ENCODE measurements at places on chromosomes 11 and 22.

DNA sequence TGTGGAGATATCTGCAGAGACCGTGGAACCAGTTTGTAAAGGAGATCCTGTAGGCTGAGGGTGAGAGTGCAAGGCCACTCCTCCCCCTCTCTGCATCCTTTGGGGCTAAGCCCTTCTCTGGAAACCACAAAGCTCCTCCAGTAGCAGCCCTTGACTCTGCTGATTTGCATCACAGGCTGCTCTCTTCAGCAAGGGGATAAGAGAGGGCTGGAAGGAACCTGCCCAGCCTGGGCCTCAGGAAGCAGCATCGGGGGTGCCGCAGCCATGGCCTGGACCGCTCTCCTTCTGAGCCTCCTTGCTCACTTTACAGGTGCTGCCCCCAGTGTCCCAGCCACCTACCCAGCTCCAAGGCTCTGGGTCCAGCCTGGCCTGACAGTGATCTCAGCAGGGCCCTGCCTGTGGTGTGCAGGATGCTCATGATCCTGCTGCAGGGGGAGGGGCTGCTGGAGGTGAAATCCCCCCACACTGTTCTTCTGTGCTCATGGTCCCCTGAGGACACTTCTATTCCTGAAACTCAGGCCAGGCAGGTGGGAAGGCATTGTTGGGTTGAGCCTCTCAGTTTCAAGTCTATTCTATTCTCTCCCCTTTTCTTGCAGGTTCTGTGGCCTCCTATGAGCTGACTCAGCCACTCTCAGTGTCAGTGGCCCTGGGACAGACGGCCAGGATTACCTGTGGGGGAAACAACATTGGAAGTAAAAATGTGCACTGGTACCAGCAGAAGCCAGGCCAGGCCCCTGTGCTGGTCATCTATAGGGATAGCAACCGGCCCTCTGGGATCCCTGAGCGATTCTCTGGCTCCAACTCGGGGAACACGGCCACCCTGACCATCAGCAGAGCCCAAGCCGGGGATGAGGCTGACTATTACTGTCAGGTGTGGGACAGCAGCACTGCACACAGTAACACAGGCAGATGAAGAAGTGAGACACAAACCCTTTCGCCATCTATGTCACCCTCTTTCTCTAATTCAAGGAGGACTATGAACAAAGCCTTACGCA is 68.5 kb upstream of the IGLL5 start:
- peaks cover 84% of the 10 kb centered on the region for H3K4me1 ChIP-seq
- no peak for DNase-seq
- H3K4me3 ChIP-seq = peak overlapping the region; percentile 31
- H3K27me3 ChIP-seq = no peaks in the 10 kb centered on the region
- no peaks in the 10 kb centered on the region for H3K36me3 ChIP-seq

- H3K4me1 ChIP-seq = no peaks in the 10 kb centered on the region
- H3K27me3 ChIP-seq = peaks cover 20% of the 10 kb centered on the region
- no peak for DNase-seq
- no peak overlapping the region for H3K4me3 ChIP-seq
- H3K36me3 ChIP-seq = no peaks in the 10 kb centered on the region
Measured at GRCh38 chr22:43890901-43891331, 897 bp downstream of the PNPLA5 start.

GRCh38 chr11:100687054-100687629 is at the start of gene ARHGAP42:
Gene ARHGAP42 (plus strand): TSS chr11:100687288. CDS start chr11:100687679, 391 bp downstream.
- no peaks in the 10 kb centered on the region for H3K27me3 ChIP-seq
- H3K36me3 ChIP-seq = no peaks in the 10 kb centered on the region
- peak within 1 kb of the TSS; percentile 22 for H3K4me3 ChIP-seq
- no peak for DNase-seq

DNA sequence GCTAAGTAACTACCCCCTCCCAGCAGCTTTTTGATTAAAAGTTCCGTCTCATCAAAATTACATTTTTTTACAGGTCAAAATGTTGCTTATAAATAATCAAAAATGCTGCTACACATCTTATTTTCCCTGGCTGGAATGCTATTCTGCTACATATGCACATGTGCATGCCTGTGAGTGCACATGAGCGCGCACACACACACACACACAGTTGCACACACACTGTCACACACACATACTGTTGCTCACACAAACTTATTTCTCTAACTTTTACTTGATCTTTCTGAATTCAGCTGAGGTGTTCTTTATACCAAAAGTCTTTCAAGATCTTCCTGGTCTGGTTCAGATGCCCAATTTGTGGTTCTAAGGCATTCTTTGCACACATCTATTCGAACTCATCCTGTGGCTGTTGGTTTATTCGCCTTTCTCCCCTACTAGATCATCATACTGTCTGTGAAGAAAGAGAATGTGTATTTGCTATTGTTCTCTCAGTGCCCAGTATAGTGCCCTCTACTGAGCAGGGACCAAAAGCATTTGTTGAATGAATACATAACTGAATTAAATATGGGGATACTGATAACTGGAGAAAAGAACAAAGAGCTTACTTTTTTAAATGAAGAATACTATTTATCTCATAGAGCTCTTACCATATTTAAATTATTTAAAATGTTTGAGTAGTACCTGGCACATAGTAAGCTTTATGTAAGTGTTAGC is 68.1 kb upstream of the CCDC179 start:
- H3K27me3 ChIP-seq = no peaks in the 10 kb centered on the region
- H3K4me3 ChIP-seq = no peak overlapping the region
- no peak for DNase-seq
- H3K36me3 ChIP-seq = no peaks in the 10 kb centered on the region
- H3K27ac ChIP-seq = no peak overlapping the region

DNA sequence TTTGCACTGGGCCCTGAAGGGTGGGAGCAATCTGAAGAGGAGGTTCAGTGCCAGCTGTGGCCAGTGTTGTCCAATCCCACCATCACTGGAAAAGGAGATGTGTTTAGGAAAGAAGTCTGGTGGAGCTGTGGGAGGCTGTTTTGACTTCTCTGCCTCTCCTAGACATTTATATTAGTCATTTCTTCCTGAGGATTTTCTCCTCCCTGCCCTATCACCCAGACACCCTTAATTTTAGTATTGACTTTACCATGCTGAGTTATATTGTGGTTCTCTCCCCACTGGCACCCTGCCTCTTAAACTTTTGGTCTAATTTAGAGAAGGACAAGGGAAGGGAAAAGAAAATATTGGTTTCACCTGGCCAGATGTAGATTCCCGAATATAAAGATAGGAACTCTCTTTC is 159.1 kb downstream of the WNT11 start:
- H3K4me1 ChIP-seq = no peaks in the 10 kb centered on the region
- DNase-seq = no peak
- no peak overlapping the region for H3K27ac ChIP-seq
- H3K27me3 ChIP-seq = no peaks in the 10 kb centered on the region
- no peaks in the 10 kb centered on the region for H3K36me3 ChIP-seq
- H3K4me3 ChIP-seq = no peak overlapping the region

- peaks cover 3% of the 10 kb centered on the region for H3K4me1 ChIP-seq
- H3K36me3 ChIP-seq = no peaks in the 10 kb centered on the region
- no peaks in the 10 kb centered on the region for H3K27me3 ChIP-seq
- H3K4me3 ChIP-seq = no peak overlapping the region
Measured at GRCh38 chr11:119196833-119197483, 9.2 kb upstream of the CBL start.

DNA sequence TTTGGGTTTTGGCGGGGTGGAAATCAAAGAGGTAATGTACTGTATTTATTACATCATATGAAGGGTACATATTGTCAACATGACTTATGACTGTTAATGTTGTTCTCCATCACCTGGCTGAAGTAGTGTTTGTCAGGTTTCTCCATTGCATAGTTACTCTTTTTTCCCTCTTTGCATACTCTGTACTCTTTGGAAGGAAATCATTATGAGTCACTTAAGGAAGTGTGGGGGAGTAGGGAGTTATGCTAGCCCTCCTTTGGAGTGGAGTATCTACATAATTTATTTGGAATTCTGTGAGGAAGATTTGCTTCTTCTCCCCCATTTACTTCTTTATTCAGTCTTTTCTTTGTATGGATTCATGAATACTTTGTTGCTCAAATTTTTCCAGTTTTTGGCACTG is 3.6 kb upstream of the PGR start:
- H3K36me3 ChIP-seq = no peaks in the 10 kb centered on the region
- H3K4me1 ChIP-seq = no peaks in the 10 kb centered on the region
- H3K27me3 ChIP-seq = peaks cover 7% of the 10 kb centered on the region
- no peak overlapping the region for H3K4me3 ChIP-seq
- no peak overlapping the region for H3K27ac ChIP-seq

DNA sequence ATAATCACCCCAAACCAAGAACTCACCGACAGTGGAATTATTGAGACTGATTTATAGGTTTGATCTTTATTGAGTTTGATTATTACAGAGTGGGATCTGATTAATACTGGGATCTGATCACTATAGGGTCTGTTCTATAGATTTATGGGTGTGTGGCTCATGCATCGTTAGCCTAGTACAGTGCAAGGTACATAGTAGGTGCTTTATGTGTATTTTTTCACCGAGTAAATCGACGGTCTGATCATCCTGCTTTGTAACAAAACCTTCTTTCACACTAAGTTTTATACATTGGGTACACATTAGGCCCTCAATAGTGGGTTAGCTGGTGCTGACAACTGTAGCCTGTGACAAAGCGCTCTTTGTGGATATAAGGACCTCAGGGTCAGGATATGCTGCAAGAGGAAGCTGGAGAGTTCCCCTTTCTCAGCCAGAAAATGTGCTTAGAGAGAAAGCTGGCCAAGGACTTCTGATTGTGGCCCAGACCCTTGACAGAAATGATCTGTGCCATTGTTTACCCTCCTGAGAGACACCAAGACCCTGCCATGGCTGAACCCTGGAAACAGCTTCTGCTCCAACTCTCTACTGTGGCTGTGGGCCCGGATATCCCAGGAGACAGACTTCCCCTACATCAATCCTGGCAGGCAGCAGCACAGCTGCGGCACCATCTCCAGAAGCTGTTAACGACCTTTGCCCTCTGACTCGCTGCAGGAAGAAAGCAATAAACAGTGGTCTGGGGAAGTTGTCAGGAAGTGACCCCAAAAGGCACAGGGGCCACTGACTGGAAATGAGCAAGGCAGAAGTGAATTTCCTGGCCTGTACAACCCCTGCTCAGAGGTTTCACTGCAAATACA is 16.1 kb upstream of the TPP1 start:
- DNase-seq = no peak
- no peaks in the 10 kb centered on the region for H3K27me3 ChIP-seq
- no peak overlapping the region for H3K4me3 ChIP-seq
- H3K4me1 ChIP-seq = no peaks in the 10 kb centered on the region

- H3K4me3 ChIP-seq = no peak overlapping the region
- no peaks in the 10 kb centered on the region for H3K4me1 ChIP-seq
- no peaks in the 10 kb centered on the region for H3K36me3 ChIP-seq
Measured at GRCh38 chr11:106986673-106987072, 31.6 kb downstream of the GUCY1A2 start.

DNA sequence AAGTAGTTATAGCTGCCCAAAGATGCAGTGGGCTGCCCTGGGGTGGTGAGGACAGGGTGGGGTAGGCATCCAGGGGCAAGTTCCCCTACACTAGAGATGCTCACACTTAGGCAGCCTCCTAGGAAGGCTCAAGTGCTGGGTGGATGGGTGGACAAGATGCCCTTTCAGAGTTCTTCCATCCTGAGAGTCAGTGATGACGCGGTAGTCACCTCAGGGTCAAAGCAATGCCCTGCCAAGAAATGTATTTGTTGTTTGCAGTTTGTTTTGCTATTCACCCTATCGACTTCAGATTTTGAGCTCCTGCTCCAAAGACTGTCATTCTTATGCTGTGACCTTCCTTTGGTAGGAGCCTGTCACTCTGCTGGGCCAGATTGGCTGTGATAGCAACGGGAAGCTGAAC is 18.9 kb downstream of the POLA2 start:
- no peak overlapping the region for H3K4me3 ChIP-seq
- H3K4me1 ChIP-seq = no peaks in the 10 kb centered on the region
- H3K27me3 ChIP-seq = no peaks in the 10 kb centered on the region
- no peak overlapping the region for H3K27ac ChIP-seq
- no peak for DNase-seq
- H3K36me3 ChIP-seq = peaks cover 36% of the 10 kb centered on the region

GRCh38 chr22:42509548-42509947 is 10.0 kb downstream of the RRP7A start:
- no peak overlapping the region for H3K4me3 ChIP-seq
- H3K36me3 ChIP-seq = no peaks in the 10 kb centered on the region
- DNase-seq = no peak
- H3K27me3 ChIP-seq = no peaks in the 10 kb centered on the region
- no peak overlapping the region for H3K27ac ChIP-seq
- H3K4me1 ChIP-seq = no peaks in the 10 kb centered on the region

DNA sequence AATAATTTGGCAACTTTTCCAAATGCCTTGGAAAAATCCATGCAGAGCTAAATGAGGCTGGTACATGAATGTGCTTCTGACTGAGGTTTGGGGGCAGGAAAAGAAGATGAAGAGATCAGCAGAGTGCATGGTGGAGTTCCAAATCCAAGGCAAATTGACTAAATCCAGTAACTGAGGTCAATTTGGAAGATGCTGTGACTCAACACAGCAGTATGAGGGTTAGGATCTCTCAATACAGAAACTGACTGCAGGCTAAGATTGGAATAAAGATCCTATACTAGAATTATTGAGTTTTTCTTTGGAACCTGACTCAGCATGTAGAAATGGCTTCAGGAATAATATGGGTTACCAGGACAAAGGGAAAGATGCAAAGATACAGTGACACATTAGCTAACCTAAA is 99.3 kb upstream of the FAT3 start:
- H3K27ac ChIP-seq = no peak overlapping the region
- no peaks in the 10 kb centered on the region for H3K27me3 ChIP-seq
- H3K4me1 ChIP-seq = no peaks in the 10 kb centered on the region
- no peaks in the 10 kb centered on the region for H3K36me3 ChIP-seq

GRCh38 chr11:15841931-15842740 is 514.2 kb downstream of the SOX6 start:
- no peaks in the 10 kb centered on the region for H3K27me3 ChIP-seq
- H3K4me3 ChIP-seq = no peak overlapping the region
- no peak overlapping the region for H3K27ac ChIP-seq
- no peak for DNase-seq

DNA sequence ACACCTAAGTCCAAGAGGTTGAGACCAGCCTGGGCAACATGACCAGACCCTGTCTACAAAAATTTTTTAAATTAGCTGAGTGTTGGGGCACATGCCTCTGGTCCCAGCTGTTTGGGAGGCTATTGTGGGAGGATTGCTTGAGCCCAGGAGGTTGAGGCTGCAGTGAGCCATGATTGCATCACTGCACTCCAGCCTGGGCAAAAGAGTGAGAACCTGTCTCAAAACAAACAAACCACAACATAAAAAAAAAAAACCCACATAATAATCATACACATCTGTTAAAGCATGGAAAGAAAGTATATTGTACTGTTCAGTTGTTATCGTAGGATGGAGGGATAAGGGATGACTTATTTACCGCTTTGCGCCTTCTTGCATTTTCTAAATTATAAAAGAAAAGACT is 35.9 kb upstream of the GRK2 start:
- peaks cover 23% of the 10 kb centered on the region for H3K36me3 ChIP-seq
- H3K27ac ChIP-seq = no peak overlapping the region
- no peak for DNase-seq

All from effector memory CD4-positive, alpha-beta T cell (primary cell).